Muscle of leg (tissue), 16 donors: ENCODE measurements at places on chromosomes 7 and 10.

GRCh38 chr10:32956365-32957197 lies 1.4 kb downstream of the ITGB1 start:
- DNase-seq = no peak

DNA sequence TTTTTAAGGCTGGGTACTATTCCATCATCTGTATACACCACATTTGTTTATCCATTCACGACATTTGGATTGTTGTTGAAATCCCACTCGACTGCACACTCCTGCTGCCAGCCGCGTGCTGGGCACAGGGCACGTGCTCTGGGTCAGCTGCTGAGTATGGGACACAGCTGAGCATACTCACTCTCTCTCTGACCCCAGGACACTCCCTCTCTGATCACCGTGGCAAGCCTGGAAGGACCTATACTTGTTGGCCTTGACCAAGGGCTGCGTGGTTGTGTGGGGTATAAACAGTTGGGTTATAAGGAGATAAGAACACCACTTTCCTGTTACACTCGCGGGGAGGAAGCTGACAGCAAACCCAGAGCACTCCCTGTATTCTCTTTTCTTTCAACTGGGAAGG lies 153.0 kb upstream of the RHEB start:
- no peak for DNase-seq

DNA sequence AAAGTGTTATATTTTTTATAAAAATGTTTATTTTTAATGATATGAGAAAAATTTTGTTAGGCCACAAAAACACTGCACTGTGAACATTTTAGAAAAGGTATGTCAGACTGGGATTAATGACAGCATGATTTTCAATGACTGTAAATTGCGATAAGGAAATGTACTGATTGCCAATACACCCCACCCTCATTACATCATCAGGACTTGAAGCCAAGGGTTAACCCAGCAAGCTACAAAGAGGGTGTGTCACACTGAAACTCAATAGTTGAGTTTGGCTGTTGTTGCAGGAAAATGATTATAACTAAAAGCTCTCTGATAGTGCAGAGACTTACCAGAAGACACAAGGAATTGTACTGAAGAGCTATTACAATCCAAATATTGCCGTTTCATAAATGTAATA lies 64.8 kb upstream of the CAPZA2 start:
- DNase-seq = peak; percentile 64

DNA sequence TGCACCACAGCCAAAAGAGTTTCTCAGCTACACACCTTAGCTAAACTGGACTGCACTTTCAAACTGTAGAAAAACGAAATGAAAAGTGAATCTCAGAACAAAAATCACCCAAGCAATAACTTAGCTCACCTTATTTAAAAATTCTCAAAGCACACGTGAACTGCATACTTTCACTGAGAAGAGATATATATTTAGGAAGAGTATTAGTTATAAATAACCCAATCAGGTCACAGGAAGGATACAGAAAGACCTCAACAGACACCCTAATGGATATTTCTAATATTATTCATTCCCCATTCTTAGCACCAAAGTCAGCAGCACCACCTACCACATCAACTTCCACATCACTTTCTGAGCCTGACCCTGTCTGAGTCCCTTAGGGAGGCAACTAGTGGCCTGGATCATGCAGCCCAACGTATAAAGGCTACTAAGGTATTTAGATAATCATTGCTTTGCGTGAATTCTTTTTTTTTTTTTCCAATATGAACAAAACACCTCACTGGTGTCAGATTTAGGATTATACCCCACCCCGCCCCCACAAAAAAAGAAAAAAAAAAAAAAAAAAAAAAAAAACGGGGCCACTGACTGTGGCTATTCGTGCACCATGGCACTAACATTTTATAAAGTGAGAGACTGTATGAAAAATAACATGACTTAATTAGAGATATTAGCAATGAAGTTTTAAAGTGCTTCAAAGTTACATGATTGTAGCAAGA lies 2.6 kb downstream of the ABI1 start:
- no peak for DNase-seq

GRCh38 chr7:74355091-74355490 lies 65.9 kb downstream of the CLIP2 start:
- no peak for DNase-seq

DNA sequence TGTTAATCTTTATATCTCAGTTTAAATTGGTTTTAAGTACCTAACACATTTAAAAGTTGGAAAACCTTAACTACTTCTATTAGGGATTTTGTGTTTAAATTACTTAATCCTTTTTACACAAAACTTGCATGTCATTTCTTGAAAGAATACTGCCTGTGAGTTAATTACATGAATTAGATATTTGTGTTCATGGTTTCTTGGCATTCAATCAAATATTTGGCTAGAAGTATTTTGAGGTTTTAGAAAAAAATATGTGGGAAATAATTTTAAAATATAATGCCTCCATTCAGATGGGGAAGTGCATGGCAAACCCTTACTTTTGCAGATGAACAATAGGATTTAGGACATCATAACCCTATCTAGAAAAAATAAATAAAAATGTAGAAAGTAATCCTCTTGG lies 186.5 kb upstream of the SEMA3E start:
- DNase-seq = no peak

DNA sequence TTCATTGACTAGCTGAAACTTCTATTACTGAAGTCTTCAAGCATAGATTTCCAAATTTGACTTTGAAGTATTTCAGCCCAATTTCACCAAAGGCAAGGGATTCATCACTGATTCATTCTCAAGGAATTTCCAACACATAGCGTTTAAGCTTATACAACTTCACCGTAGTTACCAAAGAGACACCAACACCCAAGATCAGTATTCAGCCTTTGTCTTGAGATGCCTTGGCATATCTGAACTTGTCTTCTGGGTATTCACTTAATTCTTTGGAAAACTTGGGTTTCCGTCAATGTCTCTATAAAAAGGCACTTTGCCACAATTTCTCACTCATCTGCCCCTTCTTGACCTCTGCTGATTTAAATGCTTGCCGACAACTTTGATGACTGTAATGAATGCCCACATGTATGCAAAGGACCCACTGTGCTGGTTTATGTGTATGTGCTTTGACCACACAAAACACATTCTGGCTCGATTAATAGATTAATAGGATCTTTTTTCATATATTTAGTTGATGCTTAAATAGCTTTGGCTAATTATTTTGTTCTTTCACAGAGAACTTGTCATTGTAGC lies 49.6 kb downstream of the TES start:
- DNase-seq = no peak

GRCh38 chr10:133211141-133211830 lies 18.7 kb upstream of the UTF1 start:
- no peak for DNase-seq
